ENCODE measurements at places on chromosomes 6 and 20.

GRCh38 chr6:168526841-168527281 is 85.9 kb downstream of the SMOC2 start:
- no peak for DNase-seq

GRCh38 chr20:50058662-50059402 is 54.1 kb downstream of the UBE2V1 start:
- no peak for DNase-seq

GRCh38 chr6:157535340-157536222 is 154.6 kb downstream of the ZDHHC14 start:
- peak; percentile 43 for DNase-seq

GRCh38 chr6:165163519-165163918 is 145.9 kb downstream of the C6orf118 start:
- DNase-seq = no peak

- no peak for DNase-seq
Observed at GRCh38 chr6:137218473-137218916, 690 bp downstream of the IFNGR1 start.

GRCh38 chr6:127206531-127207095 is 60.1 kb upstream of the RNF146 start:
- no peak for DNase-seq

- DNase-seq = no peak
Observed at GRCh38 chr6:101992286-101992685, 598.8 kb downstream of the GRIK2 start.

- DNase-seq = peak; percentile 75
Observed at GRCh38 chr6:134908906-134909516, 40.9 kb downstream of the ALDH8A1 start.

GRCh38 chr20:54654450-54654849 is 179.1 kb downstream of the DOK5 start:
- DNase-seq = no peak

DNA sequence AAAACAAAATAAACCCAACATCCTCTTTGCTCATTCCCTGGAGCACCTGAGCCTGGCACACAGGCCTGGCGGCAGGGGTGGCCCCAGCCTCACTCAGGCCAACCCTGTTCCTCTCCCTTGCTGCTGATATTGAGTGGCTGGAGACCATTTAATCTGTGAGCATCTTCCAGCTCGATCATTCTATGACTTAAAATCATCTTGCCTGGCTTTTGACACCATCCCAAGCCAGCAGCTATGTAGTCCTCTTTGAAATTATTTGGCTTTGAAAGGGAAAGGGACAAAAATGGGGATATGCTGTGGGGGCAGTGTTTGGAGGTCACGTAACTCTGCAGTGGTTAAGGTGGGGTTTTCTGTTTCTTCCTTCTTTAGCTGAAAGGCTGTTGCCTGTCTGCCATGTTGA is 22.8 kb downstream of the EZR start:
- no peak for DNase-seq

DNA sequence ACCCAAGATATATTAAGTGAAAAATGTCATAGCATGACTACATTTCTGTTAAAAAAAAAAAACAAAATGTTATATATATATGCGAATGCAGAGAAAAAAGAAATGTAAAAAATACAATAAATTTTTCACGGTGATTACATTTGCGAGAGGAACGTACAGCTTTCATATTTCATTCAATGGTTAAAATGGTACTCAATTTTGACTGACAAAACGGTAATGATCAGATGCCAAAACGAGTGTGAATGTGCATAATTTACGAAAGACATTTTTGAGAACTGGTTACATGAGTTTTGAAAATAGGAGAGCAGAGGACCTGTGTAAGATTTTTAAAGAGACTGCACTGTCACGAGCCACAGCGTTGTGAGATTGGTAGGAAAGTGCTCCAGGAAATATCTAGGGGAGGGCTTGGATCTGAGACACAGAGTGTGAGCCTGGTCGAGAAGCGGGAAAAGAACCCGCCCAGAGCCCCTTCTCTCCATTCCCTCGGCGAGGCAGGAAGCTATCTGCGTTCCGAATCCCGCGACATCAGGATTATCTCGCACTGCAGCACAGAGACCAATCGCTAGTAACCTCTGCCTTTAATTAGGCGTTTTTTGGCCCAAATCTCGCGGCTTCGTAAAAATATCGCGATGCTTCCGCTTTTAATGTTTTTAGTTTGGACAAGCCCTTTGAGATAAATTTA is 28.5 kb downstream of the TRIM27 start:
- DNase-seq = peak; percentile 90

DNA sequence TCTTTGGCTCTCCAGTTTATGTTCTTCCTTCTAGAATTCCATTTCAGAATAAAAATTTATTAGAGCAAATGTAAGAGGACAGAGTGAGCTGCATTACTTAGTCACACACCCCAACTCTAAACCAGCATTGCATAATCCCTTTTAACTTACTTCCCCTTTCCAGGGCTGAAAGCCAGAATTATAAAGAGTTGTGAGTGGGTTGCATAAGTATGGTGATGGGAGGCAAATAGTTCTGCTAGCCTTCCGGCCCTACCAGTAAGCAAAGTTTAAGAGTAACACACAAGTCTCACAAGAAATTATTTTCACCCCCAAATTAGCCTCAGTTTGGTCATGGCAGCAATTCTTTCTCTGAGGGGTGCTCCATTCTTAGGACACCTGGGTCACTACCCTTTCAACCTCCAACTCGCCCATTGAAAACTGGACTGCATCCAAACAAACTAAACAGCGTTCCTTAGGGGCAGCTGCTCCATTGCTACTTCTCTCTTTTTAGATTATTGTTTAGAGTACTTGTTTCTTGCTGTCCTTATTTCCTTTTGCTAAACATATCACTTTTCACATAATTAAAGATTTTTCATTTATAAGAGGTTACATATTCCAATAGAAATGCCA is 1.6 kb downstream of the KIAA0408 start:
- no peak for DNase-seq

DNA sequence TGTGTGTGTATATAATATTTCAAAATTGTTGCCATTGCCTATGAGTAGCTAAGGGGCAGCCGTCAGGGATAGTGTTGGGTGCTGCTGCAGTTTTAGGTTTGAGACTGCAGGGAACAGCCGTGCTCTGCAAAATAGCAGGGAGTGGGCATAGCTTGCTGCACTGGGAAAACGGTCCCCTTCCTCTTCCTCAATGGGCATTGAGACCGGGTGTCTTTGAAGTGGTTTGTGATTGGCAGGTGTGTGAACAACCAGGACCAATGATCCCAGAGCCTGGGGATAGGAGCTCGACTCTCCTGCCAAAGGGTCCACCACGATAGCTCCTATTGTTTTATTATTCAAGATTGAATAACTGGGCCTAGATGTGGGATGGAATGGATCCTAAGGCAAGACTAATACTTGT is 5.1 kb upstream of the EBF4 start:
- DNase-seq = no peak

GRCh38 chr6:40342723-40343122 is 244.4 kb downstream of the LRFN2 start:
- no peak for DNase-seq

- no peak for DNase-seq
Observed at GRCh38 chr20:14989535-14990290, 652.3 kb upstream of the FLRT3 start.

DNA sequence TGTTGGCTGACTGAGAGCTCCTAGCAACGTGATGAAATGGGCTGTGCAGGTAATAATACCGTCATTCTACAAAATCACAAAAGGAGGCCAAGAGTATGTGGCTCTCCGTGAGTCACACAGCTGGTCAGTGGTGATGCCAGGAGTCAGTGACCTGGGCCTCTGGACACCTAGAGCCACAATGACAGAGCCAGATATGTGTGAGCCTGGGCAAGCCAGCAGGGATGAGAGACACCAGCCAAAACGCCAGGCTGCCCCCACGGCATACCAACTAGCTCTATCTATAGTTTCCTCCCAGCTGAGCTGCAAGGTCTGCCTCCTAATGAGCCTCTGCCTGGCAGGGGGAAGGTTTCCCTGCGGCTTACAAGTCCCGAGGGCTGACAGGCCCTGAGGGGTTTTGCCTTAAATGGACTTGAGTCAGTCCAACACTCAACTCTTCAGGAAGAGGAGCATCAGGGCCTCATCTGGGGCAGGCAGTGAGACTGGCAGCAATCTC is 70.0 kb downstream of the CPNE5 start:
- no peak for DNase-seq

GRCh38 chr6:3506200-3506599 is 49.4 kb upstream of the SLC22A23 start:
- DNase-seq = no peak

- DNase-seq = no peak
Observed at GRCh38 chr6:144467172-144467762, 182.1 kb downstream of the UTRN start.

GRCh38 chr20:9474835-9475415 is 39.5 kb upstream of the LAMP5 start:
- no peak for DNase-seq

GRCh38 chr6:49506569-49507111 is 6.9 kb downstream of the GLYATL3 start:
- no peak for DNase-seq

DNA sequence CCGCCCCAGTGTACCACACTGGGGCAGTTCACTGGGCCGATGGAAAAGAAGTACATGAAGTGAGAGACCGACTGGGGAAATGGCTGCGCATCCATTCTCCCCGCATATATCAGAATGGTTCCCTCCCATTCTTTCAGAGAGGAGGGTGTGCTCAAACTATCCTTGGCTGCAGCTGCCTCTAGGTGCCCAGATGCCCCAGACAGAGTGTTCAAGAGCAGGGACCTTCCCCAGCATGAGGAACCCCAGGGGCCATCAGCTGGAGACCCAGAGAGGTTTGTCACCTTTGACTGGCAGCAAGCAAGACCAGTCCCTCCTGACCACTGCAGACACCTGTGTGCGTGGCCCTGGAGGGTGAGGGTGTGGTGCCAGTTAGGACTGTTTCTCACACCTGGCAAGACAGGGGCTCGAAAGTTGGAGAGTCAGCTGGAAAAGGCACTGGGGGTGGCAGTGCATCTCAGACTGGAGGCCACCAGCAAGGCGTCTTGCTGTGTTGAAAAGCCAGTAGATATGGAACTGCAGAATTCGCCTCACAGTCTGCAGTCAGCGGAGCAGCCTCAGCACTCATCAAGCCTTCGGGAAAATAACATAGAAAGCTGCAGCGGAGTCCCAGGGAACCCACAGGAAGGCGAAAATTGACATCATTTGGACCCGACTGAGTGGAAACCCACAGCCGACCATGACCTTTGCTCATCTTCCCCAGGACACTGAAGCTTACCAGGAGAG is 76.7 kb downstream of the GPR6 start:
- no peak for DNase-seq

- DNase-seq = peak; percentile 37
Observed at GRCh38 chr6:43838276-43839036, 68.4 kb downstream of the VEGFA start.

- no peak for DNase-seq
Observed at GRCh38 chr6:169568314-169569087, 133.3 kb downstream of the WDR27 start.

DNA sequence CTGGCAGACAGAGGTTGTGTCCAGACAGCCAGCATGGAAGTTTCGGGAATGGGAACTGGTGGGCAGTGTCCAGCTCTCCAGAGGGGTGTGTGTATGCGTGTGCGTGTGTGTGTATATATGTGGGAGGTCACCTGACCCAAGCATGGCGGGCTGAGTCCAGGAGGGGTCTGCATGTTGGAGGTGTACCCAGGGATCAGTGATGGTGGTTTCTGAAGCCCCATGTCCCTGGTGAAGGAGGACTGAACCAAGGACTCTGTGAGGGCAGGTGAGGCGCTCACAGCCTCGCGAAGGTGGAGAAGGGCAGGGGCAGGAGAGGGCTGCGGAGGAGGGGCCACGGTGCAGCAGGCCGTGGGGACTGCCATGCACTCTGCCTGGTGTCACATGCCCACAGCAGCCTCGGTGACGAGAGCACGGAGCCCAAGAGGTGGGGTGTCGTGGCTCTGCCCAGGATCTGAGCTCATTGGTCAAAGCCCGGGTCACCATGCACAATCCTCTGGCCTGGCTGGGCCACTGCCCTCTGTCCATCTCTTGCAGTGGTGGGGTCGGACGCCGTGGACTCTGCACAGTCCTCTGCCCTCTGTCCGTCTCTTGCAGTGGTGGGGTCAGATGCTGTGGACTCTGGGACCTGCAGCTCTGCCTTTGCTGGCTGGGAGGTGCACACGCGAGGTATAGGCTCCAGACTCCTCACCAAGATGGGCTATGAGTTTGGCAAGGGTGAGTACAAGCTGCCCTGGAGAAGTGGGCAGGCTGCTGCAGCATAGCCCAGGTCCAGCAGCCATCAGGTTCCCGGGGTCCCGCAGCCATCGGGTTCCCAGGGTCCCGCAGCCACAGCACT is 2.1 kb upstream of the LIME1 start:
- no peak for DNase-seq

DNA sequence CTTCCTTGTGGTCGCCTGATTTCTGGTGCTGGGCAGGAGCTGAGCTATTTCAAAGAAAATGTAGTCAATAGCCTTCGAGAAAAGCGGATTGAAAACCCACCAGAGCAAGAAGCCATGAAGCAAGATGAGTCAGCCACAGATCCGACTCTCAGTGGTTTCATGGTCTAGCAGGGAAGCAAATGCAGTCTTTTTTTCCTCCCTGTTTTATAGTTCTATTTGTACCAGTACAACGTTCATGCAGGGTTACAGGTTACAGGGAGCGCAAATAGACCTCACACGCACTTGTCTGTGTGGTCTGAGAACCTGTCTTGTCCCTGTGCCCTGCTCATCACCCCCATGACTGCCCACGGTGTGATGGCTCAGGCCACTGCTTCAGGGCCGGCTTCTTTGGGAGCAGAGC is 309.8 kb upstream of the SUPT3H start:
- DNase-seq = no peak

DNA sequence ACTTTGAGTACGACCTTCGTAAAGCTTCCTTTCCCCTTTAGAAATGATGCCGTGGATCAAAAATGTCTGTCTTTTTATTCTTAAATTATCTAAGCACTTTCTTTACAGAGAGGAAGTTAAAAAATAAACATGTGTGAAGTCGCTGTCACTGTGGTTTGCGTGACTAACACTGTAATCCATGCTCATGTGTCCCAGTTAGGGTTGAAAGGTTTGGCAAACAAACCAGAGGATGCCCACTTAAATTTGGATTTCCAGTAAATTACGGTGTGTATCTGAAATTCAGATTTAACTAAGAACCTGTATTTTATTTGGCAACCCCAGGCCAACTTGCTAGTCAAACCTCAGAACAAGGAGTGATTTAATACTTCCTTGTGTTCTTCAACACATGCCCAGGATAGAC is 21.1 kb downstream of the HLA-DRB1 start:
- no peak for DNase-seq

DNA sequence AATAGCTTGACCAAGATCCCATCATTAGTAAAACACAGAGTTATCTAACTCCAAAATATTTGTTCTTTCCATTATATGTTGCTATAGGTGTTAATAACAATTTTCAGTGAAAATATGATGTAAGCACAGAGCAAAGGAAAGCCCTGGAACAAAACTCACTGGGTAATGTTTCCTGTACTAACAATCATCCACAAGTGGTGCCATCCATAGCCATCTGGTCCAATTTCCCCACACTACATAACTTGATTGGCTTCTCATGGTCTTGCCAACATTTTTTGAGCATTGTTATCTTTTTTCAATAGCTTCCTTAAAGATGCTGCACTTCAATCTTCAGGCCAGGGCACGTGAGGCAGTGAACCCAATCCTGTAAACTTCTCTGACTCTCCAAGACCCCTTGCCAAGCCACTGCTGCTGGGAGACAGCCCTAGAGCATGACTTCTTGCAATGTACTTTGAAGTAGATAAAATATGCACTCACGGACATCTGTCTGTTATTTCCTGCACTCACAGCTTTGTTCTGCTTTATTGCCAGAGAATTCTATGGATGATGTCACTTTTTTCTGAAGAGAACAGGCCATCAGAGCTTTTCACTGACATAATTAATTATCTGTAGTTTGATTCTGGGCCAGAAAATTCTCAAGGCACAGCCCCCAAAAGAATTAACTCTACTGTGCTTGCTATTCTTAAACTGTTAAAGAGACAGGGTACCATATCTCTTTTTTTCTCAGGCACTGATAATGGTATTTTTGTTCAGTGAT is 97.5 kb upstream of the TMEM30A start:
- no peak for DNase-seq

Measured in AG09319 (cell line).